ENCODE measurements at places on chromosomes 12 and 14. TPM values are rescaled to one million over a fixed set of nuclear protein-coding genes. Genes with fewer than 3 reads are reported as not detected.
A peak's percentile ranks its signal among the peaks of the same experiment; 100 is the strongest.

GRCh38 chr12:1862973-1863372 lies 42.6 kb downstream of the LRTM2 start:
- no peak for DNase-seq

DIO2 gene
- 0.80 TPM for total RNA-seq

- peak; percentile 81 for DNase-seq
Observed at GRCh38 chr12:53660041-53660440, 15.8 kb downstream of the ATP5MC2 start.

DNA sequence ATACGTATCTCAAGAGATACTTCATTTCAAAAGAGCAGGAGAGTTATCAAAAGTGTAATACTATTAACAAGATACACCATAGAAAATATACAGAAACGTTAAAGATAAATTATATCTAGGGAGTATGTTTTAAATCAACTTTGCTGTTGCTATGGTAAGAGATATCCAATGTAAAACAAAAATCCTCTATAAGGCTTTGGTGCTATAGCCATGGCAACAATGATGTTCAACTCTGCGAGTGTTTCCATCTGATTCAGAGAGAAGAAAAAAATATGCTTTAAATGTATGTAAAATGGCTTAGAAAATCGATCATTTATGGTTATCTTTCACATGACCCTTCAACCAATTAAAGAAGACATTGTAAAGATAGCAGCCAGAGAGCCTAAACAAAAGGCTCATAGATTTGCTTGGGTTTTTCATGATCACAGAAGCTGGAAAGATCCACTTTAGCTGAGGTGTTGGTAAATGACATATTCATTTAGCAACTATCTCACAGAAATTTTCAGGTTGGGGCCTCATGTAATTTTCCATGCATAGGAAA lies 387.0 kb upstream of the GARIN6 start:
- peak; percentile 25 for DNase-seq

GRCh38 chr14:24172261-24172860 lies 481 bp downstream of the REC8 start:
- DNase-seq: no peak

NAA25 gene
- 19.3 TPM for total RNA-seq

DNA sequence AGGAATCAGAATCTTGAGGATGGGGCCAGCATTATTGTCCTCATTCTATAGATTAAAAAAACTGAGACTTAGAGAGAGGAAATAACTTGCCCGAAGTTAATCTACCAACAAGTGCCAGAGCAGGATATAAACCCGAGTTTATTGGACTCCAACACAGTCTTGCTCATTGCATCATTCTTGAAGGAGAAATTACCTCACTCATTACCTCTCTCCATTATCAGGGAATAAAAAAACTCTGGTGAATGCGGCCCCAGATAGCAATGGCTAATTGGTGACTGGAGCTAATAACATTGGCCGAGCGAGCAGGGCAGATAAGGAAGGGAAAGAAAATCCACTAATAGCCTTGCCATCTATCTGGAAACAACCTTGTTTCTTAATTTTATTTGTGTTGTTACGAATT lies 24.7 kb upstream of the TMED10 start:
- no peak for DNase-seq

ANKLE2 gene
- 37.3 TPM for total RNA-seq

- no peak for DNase-seq
Observed at GRCh38 chr12:6362403-6362802, 13.0 kb downstream of the SCNN1A start.

DNA sequence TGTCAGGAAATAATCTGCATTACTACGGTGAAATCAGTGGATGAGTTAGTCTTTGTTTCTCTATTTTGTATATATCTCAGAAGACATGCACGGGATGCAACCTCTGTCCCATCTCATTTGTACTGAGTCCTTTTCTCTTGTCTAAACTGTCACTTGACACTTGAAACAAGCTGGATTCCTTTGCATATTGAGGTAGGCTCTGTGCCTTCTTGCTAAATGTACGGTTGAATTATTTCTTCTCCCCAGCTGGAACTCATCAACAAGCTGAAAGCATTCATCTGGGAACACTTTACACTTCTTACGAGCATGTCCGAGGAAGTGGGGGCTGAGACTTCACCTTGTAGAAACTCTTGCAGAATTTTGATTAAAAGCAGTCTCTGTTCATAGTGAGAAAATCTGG lies 119.5 kb downstream of the VEZT start:
- DNase-seq: peak; percentile 75

GRCh38 chr14:77378701-77379100 lies 1.5 kb downstream of the SAMD15 start:
- DNase-seq: no peak

DNA sequence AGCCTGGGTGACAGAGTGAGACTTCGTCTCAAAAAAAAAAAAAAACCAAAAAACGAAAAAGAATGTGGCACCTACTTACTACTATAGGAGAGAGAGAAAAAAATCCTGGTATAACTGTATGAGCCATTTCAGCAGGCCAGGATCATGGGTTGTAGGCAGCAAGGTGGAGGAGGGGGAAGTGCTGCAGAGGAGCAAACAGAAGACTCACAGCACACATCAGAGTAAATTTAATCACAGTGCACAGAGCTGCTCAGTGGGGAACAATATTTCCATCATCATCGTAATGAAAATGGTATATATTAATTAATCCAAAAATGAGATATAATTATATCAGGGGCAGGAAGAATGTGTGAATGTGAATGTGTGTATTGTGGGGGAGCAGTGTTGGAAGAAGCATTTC lies 175.8 kb downstream of the SLC2A13 start:
- DNase-seq: no peak

- DNase-seq: no peak
Observed at GRCh38 chr12:6688543-6688998, 604 bp downstream of the ZNF384 start.

DNA sequence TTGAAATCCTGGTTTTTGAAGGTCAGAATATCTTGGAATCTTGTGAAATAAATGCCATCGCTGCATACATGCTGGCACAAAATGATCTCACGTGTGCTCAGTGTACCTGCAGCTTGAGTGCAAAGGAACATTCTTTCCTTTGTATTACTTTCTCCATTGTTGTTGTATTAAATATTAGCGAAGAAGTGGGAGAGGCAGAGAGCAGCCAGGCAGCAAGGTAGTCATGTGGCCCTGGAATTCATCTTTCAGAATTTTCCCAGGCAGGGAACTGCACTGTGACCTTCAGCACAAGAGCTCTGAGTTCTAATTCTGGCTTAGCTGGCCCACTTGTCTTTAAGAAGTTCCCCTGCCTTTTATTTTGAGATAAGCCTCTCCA lies 145.5 kb downstream of the PRKCH start:
- DNase-seq: no peak

DNA sequence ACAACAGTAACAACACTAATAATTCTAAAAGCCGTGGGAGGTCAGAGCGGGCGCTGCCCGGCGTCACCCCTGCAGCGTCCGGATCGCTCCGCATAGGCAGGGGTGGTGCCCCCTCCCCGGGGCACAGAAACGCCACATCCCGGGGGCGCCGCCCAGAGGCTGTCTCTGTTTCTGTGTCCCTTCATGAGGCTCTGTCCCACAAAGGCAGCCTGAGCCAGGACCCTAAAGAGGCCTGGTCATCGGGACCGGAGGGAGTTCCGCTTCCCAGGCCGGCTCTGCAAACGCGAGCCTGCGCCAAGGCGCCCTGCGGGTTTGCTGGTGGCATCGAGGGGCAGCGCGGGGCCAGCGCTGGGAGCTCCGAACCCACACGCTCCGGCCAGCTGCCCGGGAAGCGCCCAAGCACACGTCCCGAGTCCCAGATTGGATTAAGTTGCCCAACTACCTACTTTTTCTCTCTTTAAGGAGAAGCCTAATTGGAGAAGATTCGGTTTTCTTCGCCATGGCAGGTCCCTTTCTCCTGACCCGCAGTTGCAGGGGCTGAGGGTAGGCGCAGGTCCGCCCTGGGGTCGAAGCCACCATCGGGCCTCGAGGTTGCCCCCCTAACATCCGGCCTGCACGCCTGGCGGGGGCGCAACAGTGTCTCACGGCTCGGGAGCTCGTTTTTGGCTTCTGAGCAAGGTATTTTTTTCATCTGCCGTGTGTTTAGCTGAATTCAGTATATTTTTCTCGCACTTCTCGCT lies 421.7 kb downstream of the VRK1 start:
- no peak for DNase-seq

GRCh38 chr12:15088105-15088504 lies 115.3 kb downstream of the PDE6H start:
- DNase-seq: no peak

DNA sequence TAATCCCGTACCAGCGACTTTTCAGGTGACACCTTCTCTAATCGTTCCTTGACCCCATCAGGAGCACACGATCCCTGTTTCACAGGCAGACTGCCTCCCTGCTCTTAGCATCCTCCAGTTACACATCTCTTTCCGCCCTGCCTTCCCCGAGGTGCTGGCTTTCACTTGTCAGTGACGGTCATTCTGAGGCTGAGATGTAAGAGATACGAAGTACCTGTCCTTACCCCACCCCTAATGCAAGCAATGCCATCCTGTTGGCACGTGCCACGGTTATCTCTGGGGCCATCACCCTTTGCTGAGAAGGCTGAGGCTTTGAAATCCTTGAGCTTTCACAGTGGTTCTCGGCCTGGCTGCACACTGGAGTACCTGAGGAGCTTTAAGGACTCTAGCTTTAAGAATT lies 24.4 kb downstream of the B4GALNT3 start:
- no peak for DNase-seq

- no peak for DNase-seq
Observed at GRCh38 chr12:57518920-57519795, 1.2 kb downstream of the DDIT3 start.

EIF2B1 gene
- 30.2 TPM for total RNA-seq

TEP1 gene
- 14.8 TPM for total RNA-seq

IGFBP6 gene
- 132 TPM for total RNA-seq

DNA sequence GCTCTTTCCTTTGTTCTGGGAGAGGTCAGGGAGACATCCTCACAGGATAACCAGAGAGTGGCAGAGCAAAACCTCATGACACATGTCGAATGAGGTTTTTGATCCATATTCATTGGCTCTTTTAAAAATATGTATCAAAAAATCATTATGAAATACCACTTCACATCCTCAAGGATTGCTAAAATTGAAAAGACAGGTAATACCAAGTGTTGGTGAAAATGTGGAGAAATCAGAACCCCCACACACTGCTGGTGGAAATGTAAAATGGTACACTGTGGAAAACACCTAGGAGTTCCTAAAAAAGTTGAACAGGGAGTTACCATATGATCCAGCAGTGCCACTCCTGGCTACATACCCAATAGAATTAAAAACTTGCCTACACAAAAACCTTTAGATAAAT lies 107.8 kb upstream of the ARID2 start:
- no peak for DNase-seq

GDF3 gene
- total RNA-seq: not detected

CDCA3 gene
- 14.0 TPM for total RNA-seq

DNA sequence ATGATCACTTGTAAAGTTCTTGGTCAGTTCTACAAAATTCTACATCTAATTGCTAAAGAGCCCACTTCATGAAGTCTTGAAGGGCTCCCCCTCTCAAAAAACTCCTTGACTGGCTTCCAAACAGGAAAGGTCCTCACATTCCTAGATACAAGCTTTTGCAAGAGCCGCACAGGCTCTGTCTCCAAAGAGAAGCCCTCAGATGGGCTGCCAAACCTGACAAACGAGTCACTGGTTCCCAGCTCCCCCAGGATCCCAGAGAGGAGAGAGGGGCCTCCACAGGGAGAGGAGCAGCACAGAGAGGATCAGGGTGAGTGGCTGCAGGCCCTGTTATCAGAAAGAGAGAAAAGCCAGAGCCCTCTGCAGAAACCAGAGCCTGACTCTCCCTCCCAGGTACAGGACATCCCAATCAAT lies 5.8 kb downstream of the NID2 start:
- peak; percentile 58 for DNase-seq

DNA sequence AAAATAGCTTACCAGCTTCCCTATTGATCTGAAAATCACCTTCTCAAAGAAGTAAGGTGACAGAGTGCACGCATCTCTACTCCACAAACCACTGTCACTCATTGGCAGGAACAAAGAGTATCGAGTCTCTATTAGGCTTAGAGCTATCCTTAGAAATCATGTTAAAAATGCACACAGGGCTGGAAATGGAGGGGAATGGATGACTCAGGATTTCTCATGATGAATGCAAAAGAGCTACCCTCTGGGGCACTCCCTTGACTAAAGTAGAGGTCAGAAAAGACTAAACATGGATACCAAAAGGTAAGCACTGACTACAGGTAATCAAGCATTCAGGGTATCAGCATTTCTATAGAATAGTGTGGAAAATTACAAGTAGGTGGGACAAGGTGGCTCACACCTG lies 96.1 kb upstream of the ANO4 start:
- DNase-seq: no peak

DNA sequence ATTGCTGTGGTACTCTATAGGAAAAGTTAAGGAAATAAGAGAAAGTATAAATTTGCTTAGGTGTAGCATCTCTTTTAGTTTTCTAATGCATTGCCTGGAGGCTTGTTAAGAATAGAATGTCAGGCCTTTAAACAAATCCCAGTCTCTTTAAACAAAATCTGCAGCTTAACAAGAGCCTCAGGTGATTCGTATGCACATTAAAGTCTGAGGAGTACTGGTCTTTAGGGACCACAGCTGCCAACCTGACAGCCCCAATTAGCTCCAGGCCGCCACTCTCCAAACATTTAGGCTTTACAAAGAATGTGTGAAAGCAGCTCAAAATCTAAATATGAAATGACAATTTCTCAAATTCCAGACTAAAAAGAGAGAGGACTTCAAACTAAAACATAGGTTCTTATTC lies 35.7 kb downstream of the PAWR start:
- no peak for DNase-seq

CCDC38 gene
- total RNA-seq: 0.09 TPM

TBX3 gene
- 16.6 TPM for total RNA-seq

DNA sequence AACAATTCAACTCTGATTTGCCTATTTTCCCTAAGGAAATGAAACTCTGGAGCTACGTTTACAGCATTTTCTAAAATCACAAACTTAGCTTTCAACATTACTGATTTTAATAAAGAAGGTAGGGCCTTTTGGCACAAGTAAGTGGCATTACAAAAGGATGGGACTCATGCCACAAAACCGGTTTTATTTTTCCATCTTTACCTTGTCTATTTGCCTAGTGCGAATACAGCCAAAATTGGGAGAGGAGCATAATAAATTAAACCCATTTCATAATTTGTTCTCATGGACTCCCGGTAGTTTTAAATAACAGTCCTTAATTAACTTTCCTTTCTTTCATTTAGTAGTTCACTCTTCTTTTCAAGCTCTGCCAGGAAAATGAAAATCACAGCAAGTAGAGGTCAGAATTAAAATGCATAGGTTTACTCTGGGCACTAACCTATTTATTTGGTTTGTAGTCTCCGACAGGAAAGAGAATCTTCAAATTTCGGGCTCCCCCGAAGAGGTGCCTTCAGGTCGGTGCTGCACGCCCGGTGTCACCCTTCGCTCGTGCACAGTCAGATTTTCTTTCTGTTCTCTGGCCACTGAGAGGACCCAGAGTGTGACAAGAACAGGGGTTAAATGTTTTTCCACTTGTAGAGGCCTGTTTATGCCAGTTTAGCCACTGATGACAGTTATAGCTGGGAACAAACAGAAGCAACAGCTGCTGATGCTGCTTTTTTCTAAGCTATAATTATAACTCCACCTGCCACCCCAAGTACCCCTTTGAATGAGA lies at the start of gene BEST3:
Gene BEST3, minus strand, starts transcription at position 535 of the 772 bp plus-strand sequence. CDS start 1,505 bp downstream, outside the sequence.
- DNase-seq: peak; percentile 76

Measured in muscle of leg (tissue), 16 donors.